ENCODE measurements at places on chromosomes 2 and 18.

DNA sequence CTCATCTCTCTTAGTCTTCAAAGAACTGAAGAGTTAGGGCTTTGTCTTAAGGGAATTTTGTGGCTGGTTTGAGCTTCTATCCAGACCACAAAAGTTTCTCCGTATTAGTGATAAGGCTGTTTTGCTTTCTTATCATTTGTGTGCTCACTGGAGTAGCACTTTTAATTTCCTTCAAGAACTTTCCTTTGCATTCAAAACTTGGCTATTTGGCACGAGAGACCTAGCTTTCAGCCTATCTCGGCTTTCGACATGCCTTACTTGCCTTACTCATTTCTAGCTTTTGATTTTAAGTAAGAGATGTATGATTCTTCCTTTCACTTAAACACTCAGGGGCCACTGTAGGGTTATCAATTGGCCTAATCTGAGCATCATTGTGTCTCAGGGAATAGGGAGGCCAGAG, 29.9 kb downstream of the HDHD2 start:
- no peak for DNase-seq

DNA sequence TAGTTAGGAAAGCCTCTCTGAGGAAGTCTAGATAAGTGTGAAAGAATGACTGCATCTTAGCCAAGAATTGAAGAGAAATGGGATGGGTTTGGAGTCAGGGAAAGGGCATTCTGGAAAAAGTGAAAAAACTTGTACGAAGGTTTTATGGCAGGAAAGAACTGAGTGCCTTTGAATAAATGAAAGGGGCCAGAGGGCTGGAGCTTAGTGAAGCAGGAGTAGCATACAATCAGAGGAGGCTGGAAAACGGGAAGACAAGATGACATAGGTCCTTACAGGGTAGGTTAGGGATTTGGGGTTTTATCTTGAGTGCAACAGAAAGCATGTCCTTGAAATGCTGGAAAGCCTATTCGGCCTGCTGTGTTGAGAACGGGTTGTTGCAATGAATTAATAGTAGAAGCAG, 152.6 kb upstream of the RND3 start:
- DNase-seq = no peak

- no peak for DNase-seq
These were observed 65.3 kb downstream of the SMAD2 start for GRCh38 chr18:47865183-47865582.

DNA sequence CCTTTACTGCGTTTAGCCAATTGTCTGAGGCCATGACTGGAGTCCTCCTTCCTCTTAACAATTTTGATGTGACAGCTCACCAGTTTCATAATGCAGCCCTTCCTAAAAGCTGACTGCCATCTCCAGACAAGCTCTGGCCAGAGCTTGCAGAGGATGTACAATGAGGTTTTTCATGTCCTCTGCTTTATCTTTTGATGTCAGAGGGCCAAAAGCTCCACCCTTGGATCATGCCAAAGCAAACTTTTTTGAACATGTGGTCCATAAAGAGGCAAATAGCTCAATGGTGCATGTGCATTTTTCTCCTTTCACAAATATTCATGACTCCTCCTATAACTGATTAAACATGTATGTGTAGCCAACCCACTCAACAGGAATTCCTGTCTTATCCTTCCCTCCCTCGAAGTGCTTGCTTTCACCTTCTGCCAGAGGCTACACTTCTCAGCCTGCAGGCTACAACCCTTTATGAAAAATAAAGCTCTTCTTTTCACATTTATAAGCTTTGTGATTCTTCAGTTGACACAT, 266.2 kb downstream of the FBXO15 start:
- no peak for DNase-seq

DNA sequence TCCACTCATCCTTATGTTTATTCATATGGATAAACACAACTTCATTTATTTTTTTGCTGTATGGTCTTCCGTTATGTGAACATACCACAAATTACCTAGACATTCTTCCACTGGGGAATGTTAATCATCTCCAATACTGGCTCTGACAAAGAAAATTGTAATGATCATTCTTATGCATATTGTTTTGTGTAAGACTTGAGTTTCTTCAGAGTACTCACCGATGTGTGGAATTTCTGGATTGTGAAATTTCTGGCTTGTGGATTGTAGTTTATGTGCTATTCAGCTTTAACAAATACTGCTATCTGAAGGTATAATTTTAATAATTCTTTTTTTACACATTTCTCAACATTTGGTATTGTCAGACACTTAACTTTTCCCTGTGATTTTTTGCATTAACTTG, 212.2 kb upstream of the THUMPD2 start:
- DNase-seq = no peak

Measured in ecto neural progenitor cell (in vitro differentiated cells).